Activated T-cell treated with anti-CD3 and anti-CD28 coated beads for 24 hours (primary cell): ENCODE measurements at places on chromosomes 16 and 17.
A peak's percentile ranks its signal among the peaks of the same experiment; 100 is the strongest.

- DNase-seq = no peak
Observed at GRCh38 chr17:48283411-48283810, 146.6 kb downstream of the SKAP1 start.

DNA sequence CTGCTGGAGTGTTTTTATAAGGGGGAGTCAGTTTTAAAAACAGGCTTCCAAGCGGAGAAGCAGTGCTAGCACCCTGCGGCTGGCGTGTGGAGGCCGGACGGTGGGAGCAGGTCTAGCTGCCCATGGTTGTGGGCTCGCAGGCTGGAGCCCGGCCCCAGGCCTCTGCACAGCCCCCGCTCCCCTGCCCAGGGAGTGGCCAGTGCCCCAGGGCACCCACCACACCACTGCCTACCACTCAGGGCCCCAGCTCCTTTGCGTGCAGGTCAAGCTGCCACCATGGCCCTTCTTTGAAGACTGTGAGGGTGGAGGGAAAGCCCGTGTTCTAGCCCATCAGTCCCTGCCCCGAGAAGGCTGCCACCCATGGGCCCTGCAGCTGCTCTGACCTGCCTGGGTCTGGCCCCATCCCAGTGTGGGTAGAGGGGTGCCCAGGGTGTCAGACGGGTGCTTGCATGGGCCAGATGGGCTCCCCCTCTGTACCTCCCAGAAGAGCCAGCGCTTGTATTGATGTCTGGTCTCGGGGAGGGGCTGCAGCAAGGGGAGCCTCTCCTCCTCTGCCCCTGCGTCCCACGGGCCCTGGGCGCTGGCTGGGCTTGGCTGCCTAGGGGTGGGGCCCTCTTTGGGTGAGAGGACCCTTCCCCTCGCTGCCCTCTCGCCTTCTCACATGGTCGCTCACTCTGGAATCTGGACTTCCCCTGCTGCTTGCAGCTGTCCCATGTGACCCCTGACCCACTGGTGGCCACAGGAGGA lies 1.5 kb upstream of the NUDT16L1 start:
- no peak for DNase-seq

GRCh38 chr17:76556765-76557367 lies 17.0 kb downstream of the PRCD start:
- DNase-seq = peak; percentile 20

DNA sequence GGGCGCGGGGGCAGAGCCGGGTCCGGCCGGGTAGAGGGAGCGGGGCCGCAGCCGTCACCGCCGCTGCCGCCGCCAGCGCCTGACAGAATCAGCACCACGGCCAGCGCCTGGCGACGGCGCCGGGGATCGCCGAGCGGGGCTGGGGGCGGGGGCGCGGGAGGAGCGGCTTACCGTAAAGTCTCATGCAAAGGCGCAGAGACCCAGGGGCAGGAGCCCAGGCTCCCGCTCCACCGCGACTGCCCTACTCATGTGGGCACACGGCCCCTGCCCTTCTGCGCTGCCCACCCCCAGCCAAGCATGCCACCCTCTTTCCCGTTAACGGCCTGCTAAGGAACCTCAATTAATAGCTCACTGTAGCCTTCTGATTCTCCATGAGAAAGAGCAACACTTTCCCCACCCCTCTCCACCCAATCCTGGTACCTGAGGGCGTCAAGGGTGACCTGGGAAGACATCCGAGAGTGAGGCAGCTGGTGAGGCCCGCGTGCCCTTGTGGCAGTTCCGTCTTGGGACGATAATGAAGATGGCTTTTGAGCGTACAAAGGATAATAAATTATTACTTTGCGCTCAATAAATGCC lies at the start of gene SEZ6:
Gene SEZ6, minus strand, starts transcription at position 98 of the 576 bp plus-strand sequence. CDS start 164 bp downstream, outside the sequence.
- DNase-seq = peak; percentile 52

DNA sequence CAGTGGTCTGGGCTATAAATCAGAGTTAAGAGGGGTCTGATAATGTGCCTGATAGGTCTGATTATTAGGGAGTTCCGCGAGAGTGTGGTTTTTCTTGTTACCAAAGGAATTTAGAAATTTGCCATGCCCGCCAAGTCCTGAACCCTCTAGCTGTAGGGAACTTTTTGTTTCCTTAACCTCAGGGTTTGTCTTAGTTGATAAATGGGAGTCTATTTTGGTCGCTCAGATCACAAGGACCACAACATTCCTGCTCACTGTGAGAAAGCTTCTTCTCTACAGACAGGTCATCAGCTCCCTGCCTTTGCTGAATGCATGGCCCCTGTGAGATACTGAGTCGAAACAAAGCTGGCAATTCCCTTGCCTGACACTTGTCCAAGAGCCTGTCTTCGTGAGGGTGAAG lies 497.8 kb downstream of the HS3ST4 start:
- no peak for DNase-seq

GRCh38 chr16:53775106-53775820 lies 71.3 kb downstream of the FTO start:
- no peak for DNase-seq

DNA sequence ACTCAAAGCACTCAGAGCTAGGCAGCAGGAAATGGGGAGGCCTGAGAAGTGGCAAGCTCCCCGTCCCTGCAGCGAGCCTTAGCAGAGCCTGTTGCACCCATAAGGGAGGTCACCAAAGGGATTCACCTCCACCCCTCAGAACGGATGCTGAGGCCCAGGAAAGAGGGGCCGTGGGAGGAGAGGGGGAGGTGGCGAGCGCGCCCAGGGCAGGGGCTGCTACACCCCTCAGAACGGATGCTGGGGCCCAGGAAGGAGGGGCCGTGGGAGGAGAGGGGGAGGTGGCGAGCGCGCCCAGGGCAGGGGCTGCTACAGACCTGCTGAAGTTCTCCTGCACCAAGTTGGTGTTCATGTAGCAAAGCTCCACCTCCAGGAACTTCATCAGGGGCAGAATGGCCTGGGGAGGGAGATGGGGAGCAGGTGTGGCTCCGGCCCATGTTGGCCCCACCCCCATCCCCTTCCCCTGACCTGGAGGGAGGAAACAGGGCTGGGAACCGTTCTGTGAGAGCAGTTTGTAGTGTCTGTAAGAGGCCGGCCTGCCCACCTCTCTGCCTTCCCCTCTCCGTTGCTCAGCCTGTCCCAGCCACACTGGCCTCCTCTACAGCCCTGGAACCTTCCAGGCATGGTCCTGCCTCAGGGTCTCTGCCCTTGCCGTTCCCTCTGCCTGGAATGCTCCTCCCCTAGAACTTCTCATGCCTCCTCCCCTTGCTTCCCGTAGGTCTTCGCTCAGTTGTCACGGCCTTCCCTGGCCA lies 11.4 kb downstream of the UNC13D start:
- DNase-seq = no peak

- DNase-seq = no peak
Observed at GRCh38 chr17:81091774-81092517, 57.0 kb downstream of the BAIAP2 start.

GRCh38 chr16:9706217-9706836 lies 475.9 kb downstream of the GRIN2A start:
- no peak for DNase-seq

- no peak for DNase-seq
Observed at GRCh38 chr17:80868022-80868609, 123.5 kb upstream of the CHMP6 start.

- no peak for DNase-seq
Observed at GRCh38 chr17:41822216-41823140, 9.7 kb downstream of the FKBP10 start.

DNA sequence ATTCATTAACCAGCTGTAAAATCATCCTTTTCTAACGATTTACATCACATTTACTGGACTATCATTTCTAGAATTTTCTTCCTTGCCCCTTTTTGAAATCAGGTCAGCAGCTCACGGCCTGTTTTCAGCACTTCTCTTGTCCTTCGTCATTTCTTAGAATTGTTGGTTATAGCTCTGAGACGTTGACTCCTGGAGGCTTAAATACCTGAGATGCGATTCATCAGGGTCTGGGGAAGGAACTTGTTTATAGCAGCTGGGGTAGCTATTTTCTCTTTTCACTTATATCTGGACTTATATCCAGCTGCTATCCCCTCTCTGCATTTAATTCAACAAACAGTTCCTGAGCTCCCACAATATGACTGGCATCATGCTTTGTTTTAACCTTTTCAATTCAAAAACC lies 338.7 kb upstream of the TNRC6C start:
- DNase-seq = no peak

GRCh38 chr16:83792391-83792790 lies 15.4 kb upstream of the HSBP1 start:
- no peak for DNase-seq

- no peak for DNase-seq
Observed at GRCh38 chr16:84199097-84199496, 8.1 kb downstream of the ADAD2 start.

GRCh38 chr17:50675627-50676026 lies 32.1 kb downstream of the ANKRD40 start:
- no peak for DNase-seq

DNA sequence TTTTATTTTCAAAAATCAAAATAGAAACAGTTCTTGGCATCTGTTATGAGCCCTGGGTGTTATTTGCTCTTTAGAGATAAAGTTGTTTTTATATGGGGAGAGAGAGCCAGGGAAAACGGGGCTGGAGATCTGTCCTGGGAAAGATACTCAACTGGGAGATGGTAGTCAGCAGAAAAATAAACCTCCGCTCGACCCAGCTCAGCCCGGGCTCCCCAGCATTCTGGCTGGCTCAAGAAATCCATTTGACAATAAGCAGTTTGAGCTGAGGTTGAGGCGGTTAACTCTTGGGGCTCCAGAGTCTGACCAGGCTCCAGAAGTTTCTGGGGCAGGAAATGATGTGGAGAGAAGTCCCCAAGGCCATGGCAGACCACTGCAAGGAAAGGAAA lies 151.9 kb downstream of the IRX5 start:
- DNase-seq = no peak

DNA sequence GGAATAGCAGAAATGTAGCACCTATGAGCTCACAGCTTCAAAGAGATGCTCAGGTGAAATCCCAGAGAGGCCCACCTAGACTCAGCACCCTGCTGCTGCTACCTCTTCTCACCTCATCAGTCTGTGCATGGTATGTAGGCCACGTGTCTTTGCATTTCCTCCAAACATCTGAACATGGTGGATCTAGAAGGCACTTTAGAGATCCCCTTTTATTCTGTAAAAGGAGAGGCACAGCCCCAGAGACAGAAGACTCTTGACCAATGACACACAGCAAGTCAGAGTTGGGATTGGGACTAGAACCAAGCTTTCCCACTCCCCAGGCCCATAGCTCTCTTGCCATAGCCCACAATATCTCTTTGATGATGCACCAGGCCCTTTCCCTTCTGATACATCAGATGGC lies 19.4 kb upstream of the NKD1 start:
- DNase-seq = no peak

DNA sequence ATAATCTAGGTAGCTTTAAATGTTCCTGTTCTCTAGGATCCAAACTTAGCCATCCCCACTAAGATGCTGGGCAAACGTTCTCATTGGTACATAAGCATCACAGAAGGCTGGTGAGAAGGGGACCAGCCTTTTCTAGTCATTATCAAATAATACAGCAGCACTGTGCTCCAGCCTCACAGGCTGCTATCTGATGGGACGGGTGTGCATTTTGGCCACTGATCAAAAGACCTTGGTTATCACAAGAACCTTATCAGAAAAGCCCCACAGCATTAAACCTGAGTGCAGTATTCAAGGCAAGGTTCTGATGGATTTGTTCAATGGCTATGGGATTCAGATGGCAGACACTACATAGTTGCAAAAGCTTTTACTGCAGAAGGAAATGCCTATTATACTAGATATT lies 19.1 kb upstream of the KPNB1 start:
- no peak for DNase-seq

DNA sequence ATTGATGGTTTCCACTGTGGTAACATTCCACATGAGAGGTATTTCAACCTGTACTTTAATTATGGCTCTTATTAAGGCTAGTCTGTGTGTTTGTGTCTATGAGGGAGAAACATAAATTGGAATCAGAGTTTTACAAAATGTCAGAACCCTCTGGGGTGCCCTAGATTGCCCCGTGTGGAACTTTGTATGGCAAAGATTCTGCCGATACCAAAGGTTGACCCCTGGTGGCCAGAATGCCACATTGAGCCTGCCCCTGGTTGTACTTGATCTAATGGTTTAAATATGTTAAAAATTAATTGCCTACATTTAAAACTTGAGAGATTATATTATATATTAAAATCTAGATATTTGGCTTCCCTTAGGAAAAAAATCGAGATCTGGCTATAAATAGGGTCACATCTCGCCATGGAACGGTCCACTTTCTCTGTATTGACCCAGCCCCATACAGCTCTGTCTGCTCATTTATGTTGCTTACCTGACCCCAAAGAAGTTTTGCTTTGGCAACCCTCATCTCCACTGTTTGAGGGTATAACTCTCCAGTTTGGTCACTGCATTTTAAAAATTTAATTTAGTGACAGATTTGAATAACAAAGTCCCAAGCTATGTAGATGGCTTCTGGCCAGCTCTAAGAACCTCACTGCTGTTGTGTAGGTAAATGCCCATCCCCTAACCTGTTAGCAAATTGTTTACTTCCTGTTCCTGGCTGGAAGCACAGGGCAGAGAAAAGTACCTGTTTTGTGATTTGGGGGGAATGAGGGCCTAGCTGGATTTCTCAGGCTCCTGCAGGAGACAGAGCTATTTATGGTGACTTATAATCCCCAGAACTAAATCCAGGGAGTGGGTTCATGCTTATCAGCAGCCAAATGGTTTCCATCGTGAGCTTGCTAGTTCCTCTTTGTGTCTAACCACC lies 95.0 kb downstream of the PLCG2 start:
- peak; percentile 10 for DNase-seq

- no peak for DNase-seq
Observed at GRCh38 chr16:3194792-3195191, 6.8 kb downstream of the OR1F1 start.
